Lower lobe of right lung (tissue), 2 donors: ENCODE measurements at places on chromosomes 16 and 17. TPM values are rescaled to one million over a fixed set of nuclear protein-coding genes. Genes with fewer than 3 reads are reported as not detected.

Gene EXOC3L1
- total RNA-seq: 15.6 TPM

DNA sequence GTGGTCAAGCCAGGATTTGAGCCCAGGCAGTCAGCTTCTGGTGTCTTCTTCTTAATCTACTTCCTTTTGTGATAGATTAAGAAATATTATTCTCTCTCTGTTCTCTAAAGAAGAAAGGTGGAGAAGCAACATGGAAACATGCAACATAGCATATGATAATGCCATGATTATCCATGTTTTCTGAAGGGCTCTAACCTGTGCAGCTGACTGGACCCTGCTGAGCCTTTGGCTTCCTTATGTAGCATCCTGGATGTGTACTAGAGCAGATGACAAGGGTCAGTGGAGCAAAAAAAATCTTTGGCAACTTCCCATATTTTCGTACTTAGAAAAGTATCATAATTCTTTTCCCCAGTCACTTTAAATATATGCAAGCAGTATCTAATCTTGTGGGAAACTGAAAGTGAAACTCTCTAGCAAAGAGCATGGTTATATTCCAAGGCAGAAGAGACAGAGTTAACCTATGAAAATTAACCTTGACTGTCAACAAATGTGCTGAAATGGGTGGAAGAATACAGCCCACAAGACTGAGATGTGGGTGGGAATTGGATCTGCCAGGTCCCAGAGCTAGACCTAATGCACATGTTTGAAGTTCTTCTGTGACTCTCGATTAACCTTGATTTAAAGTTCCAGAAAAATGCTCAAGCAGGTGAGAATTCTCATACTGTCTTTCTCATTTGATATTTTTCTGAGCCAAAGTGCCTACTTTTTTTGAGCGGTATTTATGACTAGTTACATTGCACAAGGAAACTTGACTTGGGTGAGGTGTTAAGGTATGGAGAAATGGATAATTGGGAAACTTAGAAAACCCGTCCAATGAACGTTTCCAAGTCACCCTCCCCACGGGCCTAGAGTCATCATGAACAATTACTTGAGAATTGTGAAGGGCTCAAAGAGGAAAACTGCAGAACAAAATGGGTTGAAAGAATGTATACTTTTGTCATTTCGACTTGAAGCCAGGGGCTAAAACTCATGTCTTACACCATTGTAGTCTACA lies 248.6 kb downstream of the FTO start:
- no peak for DNase-seq

Gene OR1A1
- total RNA-seq: not detected

DNA sequence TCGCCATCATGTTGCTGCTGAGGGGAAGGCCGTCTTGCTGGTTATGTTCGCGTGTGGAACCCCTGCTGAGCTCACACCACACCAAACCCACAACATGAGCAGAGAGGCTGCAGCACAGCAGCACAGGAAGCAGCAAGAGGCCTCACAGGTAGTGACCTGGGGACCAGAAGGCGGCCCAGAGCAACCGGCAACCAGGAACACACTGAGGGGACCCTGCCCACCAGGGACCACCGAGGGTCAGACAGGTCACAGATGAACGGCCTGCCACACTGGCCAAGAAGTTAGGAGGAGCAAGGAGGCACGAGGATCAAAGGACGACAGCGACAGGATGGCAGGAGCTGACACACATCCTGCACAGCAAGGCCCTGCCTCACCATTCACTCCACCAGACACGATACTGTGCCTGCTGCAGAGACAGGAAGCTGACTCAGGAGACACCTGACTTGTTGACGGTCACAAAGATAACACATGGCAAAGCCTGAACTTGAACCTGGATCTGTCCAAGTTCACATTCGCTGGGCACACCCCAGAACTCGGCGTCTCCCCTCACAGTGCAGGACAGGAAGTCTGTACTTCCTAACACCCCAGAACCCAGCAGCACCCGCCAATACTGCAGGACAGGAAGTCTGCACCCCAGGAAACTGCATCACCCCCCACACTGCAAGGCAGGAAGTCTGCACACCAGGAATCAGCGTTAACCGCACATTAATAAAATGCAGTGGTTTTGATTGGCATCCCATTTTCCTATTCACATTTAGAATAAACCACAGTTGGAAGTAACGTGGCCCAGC lies 98.5 kb downstream of the ZNF778 start:
- peak; percentile 63 for DNase-seq

- DNase-seq: no peak
Observed at GRCh38 chr17:70961341-70961740, 792.0 kb downstream of the KCNJ2 start.

DNA sequence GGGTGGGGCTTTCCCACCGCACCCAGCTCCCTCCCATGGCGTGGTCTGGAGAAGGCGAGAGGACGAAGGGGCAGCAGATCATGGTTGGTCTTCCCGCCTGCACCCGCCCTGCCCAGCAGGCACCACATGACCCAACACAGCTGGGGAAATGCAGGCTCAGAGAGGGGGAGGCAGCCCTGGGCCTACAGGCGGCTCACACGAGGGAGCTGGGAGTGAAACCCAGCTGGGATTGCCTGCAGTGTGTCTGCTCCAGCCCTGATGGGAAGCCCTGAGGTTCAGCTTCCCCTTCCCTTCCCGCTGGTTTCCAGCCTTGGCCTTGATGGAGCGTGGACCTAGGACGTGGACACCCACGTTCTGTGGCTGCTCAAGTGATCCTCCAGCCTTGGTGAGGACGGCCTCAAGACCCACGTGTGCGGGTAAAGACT lies 20.0 kb upstream of the PABPN1L start:
- DNase-seq: no peak

DNA sequence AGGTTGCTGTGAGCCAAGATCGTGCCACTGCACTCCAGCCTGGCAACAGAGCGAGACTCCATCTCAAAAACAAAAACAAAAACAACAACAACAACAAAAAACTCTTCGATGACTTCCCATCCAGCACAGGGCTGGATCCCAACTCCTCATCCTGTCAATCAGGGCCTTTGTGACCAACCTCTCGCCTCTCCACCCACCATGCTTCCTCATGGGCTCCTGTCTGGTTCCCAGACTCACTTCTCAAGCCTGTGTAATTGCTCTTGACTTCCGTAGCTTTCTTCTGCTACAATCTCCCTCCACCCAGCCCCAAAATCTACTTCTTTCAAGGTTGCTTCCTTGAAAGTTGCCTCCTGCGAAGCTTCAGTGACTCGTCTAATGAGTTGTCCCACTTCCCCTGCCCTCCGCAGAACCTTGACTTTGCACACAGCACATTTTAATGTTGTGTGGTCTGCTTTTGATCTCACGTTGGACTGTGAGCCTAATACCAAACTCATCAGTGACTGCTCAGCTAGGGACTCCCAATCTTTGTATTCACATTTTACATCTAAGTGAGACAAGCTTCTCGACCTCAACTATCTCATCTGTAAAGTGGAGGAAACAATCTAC lies 936 bp upstream of the RASL10B start:
- no peak for DNase-seq
